ENCODE measurements at places on chromosomes 3 and 15.
A peak's percentile ranks its signal among the peaks of the same experiment; 100 is the strongest.

GRCh38 chr3:124633524-124633923 lies 96.7 kb upstream of the UMPS start:
- DNase-seq: no peak

DNA sequence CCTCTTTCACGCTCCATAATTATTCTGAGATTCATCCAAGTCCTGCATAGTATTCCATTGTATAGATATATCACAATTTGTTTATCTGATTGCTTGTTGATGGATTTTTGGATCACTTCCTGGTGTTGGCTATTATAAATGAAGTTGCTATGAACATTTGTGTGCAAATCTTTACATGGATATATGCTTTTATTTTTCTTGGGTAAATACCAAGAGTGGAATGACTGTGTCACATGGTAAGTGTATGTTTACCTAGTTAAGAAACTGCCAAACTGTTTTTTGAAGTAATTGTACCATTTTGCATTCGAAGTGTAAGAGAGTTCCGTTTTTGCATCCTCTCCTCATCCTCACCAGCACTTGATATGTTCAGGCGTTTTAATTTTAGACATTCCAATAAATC lies 34.6 kb upstream of the ROPN1 start:
- DNase-seq: no peak

GRCh38 chr15:75673426-75674235 lies 25.9 kb downstream of the SNX33 start:
- no peak for DNase-seq

DNA sequence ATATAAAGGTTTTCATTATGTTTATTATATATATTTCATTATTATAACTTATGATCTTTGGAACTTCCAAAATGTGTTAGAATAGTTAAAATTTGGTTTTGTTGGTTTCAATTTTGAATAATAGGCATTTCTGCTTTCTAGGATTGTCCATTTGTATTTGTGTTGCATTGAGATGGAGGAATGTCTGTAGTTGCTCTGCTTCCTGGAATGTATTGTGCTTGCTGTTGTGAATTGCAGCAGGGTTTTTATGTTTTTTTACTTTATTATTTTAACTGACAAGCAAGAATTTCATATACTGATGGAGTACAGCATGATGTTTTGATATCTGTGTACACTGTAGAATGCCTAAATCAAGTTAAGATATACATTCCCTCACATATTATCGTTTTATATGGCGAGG lies 247.4 kb downstream of the XXYLT1 start:
- DNase-seq: no peak

DNA sequence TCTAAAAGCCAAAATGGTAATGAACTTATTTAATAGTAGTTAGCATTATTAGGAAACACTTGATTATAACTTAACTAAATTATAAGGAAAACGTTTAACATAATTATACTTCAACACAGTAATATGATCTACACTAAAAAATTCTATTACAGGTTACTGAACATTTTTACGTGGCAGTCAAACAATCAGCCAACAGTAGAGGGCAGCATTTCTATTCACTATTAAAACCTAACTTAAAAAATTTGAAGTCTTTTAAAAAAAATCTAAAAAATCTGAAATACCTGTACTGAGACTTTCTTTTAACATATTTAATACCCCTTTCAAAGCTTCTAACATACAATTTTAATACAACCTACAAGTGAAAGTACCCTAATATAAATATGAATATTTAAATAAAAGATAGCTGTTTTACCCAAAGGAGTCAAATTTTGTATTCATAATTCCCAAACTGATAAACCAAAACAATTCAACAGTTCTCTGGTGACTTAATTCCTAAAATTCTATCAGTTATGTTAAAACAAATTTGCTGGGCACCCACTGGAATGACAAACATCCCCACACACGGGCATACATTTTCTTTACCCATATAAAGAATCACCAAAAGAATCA lies 41.5 kb downstream of the DLG1 start:
- peak; percentile 34 for DNase-seq

DNA sequence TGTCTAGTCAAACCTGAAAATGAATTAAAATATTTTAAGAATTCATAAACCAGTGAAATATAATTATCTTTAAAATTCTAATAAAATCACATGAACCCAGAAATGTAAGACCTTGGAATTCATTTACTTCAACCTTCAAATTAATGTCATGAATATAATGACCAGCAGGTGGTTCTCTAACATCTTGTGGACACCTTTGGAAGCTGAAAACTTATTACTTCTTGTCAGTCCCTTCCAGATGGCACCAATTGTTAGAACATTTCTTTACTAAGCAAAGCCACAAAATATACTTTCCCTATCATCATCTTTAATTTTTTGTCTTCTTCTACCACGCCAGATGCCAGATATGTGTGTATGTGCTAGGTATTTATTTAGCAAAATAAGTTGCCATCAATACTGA lies 240.0 kb downstream of the MBNL1 start:
- DNase-seq: peak; percentile 19

DNA sequence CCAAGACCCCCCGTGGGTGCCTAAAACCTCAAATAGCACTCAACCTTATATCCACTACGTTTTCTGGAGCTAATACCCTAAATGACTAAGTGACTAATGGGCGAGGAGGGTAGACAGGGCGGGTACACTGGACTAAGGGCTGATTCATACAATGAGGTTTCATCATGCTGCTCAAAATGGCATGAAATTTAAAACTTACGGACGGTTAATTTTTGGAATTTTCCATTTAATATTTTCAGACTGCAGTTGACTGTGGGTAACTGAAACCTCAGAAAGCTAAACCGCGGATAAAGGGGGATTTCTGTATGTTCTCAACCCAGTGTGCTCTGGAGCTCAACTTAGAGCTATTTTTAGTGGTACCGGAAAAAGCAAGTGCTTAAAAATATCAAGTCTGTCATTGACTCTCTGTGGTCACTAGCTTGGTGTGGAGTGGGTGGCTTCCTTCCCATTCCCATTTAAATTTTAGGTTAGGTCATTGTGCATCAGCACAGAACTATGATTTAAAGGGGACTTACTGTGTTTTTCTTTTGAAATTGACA lies 72.9 kb downstream of the LRRC28 start:
- no peak for DNase-seq

GRCh38 chr3:32817257-32817557 lies 590 bp upstream of the TRIM71 start:
- peak; percentile 67 for DNase-seq

DNA sequence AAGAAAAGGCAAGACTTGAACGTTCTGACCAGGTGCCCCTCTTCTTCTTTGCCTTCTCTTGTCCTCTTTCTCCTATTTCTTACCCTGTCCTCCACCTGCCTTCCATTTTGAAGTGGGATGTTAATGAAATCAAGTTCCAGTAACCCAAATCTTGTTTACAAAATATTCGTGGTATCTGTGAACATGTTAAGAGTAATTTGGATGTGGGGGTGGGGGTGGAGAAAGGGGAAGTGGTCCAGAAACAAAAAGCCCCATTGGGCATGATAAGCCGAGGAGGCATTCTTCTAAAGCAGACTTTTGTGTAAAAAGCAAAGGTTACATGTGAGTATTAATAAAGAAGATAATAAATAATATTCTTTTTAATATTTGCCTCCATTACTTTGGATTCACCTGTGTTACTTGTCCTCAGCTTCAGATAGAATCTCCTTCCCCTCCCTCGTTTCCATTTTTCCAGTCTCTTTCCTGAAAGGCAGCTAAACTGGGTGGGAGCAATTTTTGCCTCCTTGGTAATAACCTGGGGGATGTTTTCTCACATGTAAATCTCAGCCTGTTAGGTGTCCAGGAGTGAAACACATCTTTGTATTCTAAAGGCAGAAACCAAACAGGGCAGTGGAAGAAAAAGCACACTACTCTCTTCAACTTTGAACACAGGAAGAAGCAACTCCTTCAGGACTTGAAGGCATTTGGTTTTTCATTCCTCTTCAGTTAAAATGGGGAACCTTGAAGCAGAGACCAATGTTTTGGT lies 3.2 kb downstream of the CHST2 start:
- no peak for DNase-seq

DNA sequence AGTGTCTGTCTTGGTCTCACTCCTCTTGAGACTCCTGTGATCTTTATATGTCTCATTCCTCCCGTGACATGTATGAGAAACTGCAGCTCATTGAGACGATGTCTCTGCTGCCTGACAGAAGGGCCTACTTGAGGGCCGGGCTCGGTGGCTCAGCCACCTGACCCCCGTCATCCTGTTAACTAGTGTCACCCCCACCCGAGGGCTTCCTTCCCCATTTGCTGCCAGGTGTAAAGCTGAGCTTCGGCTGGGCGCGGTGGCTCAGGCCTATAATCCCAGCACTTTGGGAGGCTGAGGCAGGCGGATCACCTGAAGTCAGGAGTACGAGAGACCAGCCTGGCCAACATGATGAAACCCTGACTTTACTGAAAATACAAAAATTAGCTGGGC lies 12.7 kb downstream of the SEMA4B start:
- DNase-seq: no peak

- no peak for DNase-seq
These were observed 3.4 kb downstream of the CCDC13 start for GRCh38 chr3:42769477-42770131.

GRCh38 chr15:77042245-77042919 lies 28.5 kb downstream of the TSPAN3 start:
- no peak for DNase-seq

DNA sequence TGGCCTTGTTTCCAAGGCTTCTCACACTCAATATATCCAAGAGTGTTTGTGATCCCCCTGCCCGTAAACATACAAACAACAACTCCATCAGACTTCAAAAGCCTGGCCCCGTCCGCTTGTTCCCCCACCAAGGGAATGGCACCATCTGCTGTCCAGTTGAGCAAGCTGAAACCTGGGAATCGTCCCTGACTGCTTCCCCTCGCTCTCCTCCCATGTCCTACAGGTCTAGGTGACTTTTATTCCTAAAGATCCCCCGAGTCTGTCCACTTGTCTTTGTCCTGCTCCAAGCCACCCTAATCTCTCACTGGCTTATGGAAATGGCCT lies 27.9 kb upstream of the FAM174B start:
- peak; percentile 31 for DNase-seq

DNA sequence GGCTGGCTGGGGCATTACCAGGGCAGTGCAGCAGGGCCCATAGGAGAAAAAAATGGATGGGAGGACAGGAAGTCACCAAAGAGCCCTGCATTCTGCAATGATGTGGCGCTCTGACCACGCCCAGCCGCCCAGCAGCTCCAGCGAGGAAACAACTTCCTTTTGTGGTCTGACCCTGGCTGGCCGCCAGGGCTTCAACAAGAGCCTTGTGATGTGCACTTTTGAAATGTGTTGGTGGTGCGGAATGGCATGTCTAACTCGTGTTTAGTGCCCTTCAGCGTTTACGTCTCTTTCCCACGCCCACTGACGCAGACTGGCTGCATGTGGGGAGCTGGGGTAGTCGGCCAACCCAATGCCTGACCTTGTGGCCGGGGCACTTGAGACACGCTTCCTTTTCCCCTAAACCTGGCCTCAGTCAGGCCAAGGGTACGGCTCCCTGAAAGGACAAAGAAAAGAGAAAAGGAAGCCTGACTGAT lies 81.9 kb upstream of the CTNNB1 start:
- DNase-seq: peak; percentile 48

GRCh38 chr3:55634345-55634744 lies 147.2 kb upstream of the WNT5A start:
- DNase-seq: no peak

DNA sequence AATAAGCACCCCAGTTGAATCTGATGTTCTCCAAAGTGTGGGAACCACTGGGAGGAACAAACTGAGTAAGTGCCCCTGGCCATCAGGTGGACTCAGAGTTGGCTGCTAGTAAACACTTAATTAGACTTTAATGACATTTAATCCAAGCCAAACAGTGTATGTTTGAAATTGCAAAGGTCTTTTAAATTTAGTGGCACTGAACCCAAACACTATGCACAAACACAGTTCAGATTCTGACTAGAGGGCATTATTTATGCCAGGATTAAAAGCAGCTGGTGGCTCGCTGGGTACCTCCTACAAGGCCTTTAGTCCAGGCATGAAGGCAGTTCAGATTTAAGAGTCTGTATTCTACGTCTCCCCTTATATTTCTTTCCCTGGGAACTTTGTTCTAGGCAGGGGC lies 264.8 kb downstream of the CLSTN2 start:
- peak; percentile 85 for DNase-seq

- DNase-seq: no peak
These were observed 25.9 kb upstream of the SPRED1 start for GRCh38 chr15:38226608-38227266.

DNA sequence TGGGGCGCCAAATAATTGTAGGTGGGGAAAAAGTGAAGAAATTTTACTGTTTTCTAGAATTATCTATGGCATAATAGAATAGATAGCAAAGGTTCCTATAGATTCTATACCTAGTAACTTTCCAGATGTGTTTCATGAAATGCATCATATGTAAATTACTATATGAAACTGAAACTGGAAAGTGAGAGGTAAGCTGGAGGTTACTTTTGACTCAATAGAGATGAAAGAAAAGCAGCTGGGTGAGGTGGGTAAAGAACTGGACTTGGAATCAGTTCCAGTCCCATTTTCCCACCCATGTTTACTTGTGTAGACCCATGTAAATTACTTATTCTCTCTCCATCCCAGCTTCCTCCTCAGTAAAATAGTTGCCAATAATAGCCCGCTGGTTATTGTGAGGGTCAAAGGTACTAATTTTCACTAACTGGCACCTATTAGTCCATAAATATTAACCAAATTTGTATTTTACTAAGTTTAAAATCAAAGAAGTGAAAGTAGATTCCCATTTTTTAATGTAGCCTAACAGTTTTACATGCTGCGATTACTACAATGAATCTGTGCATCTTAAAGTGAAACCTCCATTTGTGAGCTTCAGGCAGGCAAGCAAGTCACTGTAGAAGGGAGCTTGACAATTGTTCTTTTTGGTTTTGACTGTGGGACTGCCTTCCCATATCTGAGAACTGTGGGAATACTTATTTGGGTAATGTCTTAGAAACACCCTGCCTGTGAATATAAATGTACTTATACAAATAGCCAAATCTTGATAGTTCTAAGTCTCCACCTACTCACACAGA lies 312.1 kb downstream of the SLC9A9 start:
- no peak for DNase-seq

GRCh38 chr15:60301024-60301423 lies 96.8 kb downstream of the ANXA2 start:
- peak; percentile 54 for DNase-seq

DNA sequence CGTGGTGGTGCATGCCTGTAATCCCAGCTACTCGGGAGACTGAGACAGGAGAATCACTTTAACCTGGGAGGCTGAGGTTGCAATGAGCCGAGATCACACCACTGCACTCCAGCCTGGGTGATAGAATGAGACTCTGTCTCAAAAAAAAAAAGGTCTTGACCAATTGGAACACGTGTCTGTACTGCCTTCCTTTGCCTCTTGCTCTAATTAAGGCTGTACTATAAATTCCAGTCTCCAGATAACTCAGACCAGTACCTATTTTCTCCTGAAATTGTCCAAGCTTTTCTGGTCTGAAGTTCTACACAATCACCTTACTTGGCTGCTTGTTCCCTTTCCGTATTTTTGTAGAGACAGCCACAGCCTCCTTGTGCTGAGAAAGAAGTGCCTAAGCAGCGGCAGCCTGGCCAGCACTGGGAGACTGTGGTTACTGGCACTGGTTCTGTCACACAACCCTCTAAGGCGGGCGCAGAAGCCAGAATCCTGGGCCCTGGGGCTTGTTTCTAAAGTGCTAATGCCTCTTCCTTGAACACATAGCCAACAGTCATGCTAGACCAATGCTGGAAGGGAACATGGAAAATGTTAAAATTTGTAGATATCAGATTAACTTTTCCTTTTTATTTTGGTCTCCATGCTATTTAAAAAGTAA lies 6.2 kb upstream of the CEP70 start:
- no peak for DNase-seq

GRCh38 chr3:107987036-107987939 lies 103.5 kb downstream of the CD47 start:
- DNase-seq: peak; percentile 72
